Stimulated activated CD8-positive, alpha-beta memory T cell treated with anti-CD3 and anti-CD28 coated beads, Interleukin-15, amount 100 ng/mL, for 1 hour (primary cell): ENCODE measurements at places on chromosomes 13 and 19.

GRCh38 chr19:17560205-17560595 is 4.8 kb downstream of the COLGALT1 start:
- no peak for DNase-seq

DNA sequence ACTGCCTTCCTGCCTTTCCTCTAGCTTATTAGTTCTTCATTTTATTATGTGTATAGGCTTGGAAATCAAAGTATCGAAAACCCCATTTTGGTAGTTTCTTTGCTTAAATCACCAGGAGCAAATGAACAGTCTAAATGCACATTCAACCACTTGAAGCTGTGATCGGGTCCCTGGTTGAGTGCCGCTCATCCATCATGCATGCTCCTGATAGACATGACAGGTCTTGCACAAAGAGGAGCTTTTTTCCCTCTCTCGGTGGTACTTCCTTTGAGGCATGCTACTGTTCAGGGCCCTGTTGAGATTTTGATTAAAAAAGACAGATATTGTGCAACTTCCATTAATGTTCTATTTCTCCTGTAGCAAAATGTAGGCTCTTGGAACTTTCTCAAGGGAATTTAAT is 185.8 kb downstream of the OLFM4 start:
- DNase-seq = no peak

DNA sequence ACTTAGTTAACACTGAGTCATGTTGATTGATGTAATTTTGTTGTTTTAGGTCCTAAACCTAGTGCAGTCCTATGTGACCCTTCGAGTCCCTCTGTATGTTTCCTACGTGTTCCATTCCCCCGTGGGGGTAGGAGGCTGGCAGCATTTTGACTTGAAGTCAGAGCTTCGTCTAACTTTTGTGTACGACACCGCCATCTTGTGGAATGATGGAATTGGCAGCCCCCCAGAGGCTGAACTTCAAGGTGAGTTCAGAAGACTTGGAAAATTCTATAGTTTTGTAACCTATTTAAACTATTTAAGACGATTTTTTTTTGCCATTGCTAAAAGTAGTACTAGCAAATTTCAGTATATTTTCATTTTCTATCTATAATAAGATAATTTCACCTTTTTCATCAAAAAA is 117.9 kb downstream of the STOML3 start:
- DNase-seq = no peak

DNA sequence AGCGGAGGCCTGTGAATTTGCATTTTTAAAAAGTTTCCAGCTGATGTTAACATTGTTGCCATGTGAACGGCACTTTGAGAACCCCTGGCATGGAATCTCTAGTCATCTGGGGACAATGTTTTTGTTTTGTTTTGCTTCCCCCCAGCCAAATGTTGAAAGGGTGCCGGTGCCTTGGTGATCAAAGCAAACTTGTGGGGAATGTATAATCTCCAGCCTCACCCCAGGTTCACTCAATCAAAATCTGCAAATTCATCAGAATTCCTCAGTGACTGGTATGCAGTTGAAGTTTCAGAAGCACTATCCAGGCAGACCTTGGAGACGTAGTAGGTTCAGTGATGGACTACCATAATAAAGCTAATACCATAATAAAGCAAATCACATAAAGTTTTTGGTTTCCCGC is 428.7 kb downstream of the MYO16 start:
- no peak for DNase-seq

DNA sequence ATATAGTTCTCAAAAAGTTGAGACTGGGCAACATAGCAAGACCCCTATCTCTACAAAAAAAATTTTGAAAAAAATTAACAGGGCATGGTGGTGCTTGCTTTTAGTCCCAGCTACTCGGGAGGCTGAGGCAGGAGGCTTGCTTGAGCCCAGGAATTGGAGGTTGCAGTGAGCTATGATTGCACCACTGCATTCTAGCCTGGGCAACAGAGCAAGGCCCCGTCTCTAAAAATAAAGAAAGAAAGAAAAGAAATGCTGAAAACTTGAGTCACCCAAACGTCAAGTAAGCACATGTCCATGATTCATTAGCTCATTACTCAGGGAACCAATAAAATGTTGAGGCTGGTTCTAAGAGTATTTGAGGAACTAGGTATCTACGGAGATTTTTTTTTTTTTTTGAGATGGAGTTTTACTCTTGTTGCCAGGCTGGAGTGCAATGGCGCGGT is 33.9 kb upstream of the SEMA6B start:
- DNase-seq = no peak

GRCh38 chr13:53463106-53463505 is 434.5 kb downstream of the OLFM4 start:
- no peak for DNase-seq

DNA sequence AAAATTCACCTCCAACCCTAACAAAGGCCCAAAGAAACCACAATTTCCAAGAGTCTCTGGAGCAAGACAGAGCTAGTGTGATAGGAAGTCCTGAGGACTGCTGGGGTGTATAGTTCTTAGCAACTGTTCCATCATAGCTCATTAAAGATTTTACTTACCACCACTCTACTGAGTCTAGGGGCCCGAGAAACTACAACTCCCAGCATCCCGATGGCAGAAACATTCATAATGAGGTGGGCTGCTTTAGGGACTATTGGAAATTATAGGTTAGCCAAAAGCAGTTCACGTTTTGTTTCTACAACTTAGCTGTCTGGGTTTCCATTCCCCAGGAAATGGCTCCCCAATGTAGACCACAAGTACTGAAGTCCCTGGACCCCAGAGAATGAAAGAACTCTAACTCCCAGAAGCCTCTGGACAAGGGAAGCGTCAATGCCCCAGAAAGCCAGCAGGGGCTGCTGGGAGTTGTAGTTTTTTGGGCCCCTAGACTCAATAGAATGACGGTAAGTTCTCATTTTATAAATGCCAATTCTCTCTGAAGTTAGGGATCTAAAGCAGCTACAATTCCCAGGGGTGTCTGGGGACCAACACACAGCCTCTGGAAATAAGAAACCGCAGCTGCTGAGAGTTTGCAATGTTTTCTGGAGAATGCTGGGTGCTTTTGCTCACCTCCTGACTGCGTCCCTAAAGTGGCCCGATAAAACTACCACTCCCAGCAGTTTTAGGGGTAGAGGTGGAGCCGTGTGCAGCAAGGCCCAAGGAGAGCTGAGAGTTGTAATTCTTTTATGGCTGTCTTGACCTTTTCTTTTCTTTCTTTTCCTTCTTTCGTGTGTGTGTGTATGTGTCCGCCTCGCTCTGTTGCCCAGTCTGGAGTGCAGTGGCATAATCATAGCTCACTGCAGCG is 11.1 kb downstream of the FTL start:
- DNase-seq = no peak

- DNase-seq = no peak
Measured at GRCh38 chr19:16207063-16207462, 9.4 kb downstream of the AP1M1 start.

- DNase-seq = no peak
Measured at GRCh38 chr19:46413262-46414031, at the start of gene CCDC8. Gene CCDC8, minus strand, starts transcription at chr19:46413564. Its CDS starts 754 bp downstream, at chr19:46412810.

DNA sequence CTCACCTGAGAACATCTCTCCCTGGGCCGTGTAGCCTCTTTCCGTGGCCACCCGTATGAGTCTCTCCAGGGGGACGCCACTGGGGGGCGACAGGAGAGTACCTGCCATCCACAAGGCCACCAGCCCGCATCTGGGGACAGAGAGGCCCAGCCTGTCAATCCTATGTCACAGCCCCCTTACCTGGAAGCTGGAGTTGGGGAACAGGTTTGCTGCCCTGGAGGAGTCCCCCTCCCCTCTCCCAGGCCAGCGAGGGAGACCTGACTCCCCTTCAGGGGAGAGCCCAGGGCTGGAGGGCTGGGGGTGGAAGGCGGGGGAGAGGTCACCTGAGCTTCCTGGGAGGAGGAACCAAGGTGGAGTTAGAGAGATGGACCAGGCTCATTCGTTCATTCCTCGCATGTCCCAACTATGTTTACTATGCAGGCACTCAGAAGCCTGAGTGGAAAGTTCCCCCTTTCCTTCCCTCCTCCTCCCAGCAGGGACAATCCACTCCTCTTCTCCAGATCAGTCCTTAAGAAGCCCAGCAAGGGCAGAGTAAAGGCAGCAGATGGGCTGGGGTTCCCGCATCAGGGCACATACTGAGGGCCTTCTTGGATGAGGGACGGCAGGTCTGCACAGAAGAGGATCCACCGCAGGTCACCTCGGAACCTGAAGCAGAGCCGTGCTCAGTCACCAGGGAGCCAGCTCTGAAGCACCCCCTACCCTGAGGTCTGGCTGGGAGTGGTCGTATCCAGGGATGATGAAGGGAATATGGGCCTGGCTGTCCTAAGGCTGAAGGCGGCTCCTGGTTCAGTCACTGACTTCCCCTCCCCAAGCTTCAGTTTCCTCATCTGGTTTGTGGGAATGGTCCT is 5.5 kb downstream of the ACTMAP start:
- DNase-seq = no peak

- DNase-seq = no peak
Measured at GRCh38 chr13:44652962-44653660, 77.0 kb upstream of the TSC22D1 start.

DNA sequence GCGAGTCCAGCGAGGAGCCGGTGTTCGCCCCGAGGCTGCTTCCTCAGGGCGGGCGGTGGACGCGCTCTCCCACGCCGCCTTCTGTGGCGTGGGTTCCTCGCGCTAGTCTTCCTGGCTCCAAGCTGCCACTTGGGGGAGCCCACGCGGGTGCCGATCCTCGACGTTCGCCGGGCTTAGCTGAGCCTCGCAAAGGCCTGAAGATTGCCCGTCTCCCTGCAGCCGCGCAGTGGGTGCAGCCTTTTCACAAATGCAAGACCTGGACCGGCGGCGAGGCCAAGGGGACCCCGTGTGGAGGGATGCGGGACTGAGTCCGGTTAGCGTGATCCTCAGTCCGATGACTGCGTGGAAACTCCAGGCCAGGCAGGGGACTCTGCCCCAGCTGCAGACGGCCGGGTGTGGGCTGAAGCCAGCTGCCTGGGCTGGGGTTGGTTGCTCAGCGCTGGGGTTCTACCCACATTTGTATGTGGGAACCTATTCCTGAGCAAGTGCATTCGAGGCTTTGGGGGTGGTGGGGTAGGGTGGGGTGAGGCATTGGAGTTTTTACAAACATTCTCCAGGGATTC is 16.6 kb upstream of the LRP3 start:
- peak; percentile 61 for DNase-seq

- DNase-seq = no peak
Measured at GRCh38 chr19:58338825-58339558, 12.2 kb downstream of the ZSCAN22 start.

DNA sequence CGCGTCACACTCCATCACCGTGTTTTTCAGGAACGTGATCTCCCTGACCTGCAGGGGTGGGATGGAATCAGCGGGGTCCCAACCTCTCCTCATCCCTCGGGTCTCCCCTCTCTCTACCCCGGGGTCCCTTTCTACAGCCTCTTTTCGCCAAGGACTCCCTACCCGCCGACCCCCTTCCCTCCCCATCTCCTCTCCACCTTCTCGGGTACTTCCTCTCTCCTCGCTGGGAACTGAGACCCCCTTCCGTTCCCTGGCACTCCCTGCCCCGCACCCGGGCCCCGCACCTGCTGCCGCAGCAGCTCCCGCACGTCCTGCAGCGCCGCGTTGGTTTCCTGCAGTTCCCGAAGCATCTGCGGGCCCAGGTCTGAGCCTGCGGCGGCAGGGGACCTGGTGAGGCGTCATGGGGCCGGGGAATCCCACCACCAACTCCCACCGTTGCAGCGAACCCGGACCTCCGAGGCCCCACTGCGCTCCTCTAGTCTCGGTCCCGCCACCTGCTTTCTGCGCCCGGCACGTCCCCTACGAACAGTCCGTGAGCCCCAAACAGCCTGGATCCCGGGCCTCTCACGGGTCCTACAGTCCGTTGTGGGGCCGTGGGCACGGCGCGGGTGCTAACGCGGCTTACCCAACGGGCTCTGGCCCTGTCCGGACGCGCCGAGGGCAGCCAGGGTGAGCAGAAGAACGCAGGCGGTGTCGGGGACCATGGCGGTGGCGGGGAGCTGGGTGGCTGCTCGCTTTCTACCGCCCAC is at the start of gene COMP:
Gene COMP (minus strand): TSS at position 740 of the 749 bp plus-strand sequence. CDS start 36 bp downstream, at position 704.
- DNase-seq = no peak

DNA sequence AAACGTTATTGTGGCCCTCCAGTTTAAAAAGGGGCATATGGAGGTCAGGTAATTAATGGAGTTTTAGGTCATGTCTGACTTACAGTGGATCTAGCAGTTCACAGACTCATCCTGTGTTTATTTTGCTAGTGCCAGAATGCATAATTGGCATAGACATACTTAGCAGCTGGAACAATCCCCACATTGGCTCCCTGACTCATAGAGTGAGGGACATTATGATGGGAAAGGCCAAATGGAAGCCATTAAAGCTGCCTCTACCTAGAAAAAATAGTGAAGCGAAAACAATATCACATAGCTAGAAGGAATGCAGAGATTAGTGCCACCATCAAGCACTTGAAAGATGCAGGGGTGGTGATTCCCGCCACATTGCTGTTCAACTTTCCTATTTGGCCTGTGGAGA is 610.7 kb downstream of the SLITRK5 start:
- no peak for DNase-seq

GRCh38 chr19:54938906-54939305 is 8.4 kb downstream of the NLRP7 start:
- DNase-seq = no peak

- DNase-seq = peak; percentile 8
Measured at GRCh38 chr19:30669329-30670010, 297.3 kb downstream of the ZNF536 start.

DNA sequence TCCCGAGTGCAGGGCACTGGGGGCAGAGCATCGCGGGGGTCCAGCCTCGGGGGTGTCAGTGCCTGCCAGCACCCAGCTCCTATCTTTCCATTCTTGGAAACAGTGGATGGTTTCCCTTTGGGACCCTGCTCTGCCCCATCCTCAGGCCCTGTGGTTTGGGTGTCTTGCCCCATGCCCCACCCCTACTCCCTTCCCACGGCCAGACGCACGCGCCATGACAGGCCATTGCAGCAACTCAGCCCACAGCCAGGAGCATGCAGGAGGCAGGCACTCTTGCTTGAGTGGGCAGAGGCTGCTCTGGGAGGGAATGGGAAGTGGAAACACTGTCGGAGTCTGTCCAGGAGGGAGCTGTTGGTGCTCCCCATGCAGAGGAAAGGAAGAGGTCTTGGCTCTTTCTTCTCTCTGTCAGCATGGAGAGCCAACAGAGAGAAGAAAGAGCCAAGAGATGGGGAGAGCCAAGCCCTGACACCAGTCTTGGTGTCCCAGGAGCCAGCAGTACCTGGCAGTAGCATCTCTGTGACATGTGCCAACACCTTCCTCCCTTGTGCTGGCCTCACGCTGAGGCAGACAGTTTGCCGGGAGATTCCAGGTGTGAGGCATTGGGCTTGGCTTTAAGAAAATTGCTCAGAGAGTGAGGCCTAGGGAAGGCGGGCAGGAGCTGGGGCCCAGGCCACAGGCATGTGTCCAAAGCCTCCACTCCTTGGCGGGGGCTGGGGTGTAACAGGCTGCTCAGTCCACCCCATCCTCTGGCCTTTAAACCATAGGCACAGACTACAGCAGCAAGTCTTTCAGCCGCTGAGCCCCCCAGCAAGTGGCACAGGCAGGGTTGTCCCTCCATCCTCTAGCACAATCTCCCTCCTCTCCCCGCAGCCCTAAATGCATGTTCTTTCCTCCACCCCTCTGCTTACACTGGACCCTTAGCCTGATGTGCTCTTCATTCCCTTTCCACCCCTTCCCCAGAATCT is 86.7 kb upstream of the UQCRFS1 start:
- DNase-seq = no peak

- DNase-seq = no peak
Measured at GRCh38 chr19:5955636-5955935, 22.4 kb downstream of the RANBP3 start.

- no peak for DNase-seq
Measured at GRCh38 chr13:99269627-99270241, 11.6 kb upstream of the GPR18 start.
